ENCODE measurements at places on chromosomes 12 and 14. TPM values are rescaled to one million over a fixed set of nuclear protein-coding genes. Genes with fewer than 3 reads are reported as not detected.

BCL2L14 gene
- total RNA-seq = 0.61 TPM

PAPLN gene
- not detected for total RNA-seq

LRRC10 gene
- not detected for total RNA-seq

OVCH1 gene
- not detected for total RNA-seq

KRT3 gene
- total RNA-seq = not detected

IKZF4 gene
- 2.5 TPM for total RNA-seq

CFAP251 gene
- 0.68 TPM for total RNA-seq

B3GNT4 gene
- total RNA-seq = not detected

E2F7 gene
- 0.38 TPM for total RNA-seq

CLMN gene
- 0.95 TPM for total RNA-seq

GRIN2B gene
- not detected for total RNA-seq

RNASE1 gene
- not detected for total RNA-seq

GPD1 gene
- 0.24 TPM for total RNA-seq

CD69 gene
- total RNA-seq = 504 TPM

PRKCH gene
- total RNA-seq = 433 TPM

LRCOL1 gene
- not detected for total RNA-seq

TSHR gene
- not detected for total RNA-seq

All from CD8-positive, alpha-beta T cell (primary cell).